ENCODE measurements at places on chromosomes 4 and X. TPM values are rescaled to one million over a fixed set of nuclear protein-coding genes. Genes with fewer than 3 reads are reported as not detected.
A peak's percentile ranks its signal among the peaks of the same experiment; 100 is the strongest.

- DNase-seq, result no peak
Measured at GRCh38 chr4:137408527-137409177, 123.6 kb downstream of the PCDH18 start.

DNA sequence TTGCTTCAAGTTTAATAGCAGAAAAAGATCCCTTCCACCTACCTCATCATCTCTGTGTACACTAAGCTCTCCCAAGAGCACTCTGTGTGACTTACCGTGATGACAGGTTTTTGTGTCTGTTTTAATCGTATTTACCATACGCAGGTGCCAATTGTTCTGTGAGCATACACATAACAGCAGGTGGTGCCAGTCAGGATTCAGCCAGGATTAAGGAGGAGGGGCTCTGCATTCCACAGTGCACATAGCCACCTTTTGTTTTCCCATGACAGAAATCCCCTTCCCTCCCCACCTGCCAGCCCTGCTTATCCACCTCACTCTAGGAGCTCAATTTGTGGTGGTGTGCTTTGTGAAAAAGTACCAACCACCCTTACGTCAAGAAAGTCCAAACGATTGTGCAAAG lies 14.8 kb downstream of the ANK2 start:
- DNase-seq, result no peak

DNA sequence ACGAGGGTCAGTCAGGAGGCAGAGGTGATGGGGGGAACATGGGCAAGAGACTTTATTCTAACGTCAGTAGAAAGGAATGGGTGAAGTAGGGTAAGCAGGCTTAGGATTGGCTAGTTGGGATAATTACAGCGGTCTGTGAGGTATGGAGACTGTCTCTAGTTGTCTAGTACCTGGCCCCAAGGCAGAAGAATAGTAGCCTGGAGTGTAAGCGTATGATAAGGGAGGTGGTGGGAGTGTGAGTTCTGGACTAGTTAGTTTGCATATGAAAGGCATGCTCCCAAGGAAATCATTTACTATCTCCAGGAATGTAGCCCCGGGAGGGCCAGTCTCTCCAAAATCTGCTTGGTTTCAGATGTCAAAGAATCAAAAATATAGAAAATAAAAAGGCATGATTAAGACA lies 219.6 kb upstream of the ANXA3 start:
- no peak for DNase-seq

DNA sequence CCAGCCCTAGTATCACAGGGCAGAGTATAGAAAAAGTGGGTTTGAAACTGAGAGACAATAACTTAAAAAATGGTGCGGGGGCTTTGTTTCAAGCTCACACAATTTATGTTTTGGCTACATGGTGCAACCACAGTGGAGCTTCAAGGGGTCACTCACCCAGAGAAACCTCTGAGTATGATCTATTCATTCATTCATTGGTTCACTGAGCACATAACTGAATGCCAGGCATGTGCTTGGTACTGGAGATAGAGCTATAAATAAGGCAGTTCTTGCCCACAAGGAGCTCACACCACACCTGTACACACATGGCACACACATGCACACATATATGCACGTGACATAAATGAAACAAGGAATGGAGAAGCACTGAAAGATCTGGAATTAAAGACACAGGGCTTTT lies 171.4 kb downstream of the NHS start:
- DNase-seq, result no peak

GRCh38 chrX:13815664-13816063 lies 1.2 kb downstream of the GPM6B start:
- no peak for DNase-seq

DNA sequence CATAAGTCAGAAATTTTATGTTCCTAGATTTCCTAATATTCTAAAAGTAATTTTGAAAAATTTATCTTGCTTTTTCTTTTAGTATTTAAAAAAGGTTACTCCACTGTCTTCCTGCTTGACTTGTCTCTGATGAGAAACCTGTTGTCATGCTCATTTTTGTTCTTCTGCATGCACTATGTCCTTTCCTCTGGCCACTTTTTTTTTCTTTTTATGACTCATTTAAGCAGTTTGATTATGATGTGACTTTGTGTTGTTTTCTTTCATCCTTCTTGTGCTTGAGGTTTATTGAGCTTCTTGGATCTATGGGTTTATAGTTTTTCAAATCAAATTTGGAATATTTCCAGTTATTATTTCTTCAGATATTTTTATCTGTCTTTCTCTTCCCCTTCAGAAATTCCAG lies 12.0 kb upstream of the UFSP2 start:
- DNase-seq, result no peak

GAGE1 gene
- not detected for total RNA-seq

DNA sequence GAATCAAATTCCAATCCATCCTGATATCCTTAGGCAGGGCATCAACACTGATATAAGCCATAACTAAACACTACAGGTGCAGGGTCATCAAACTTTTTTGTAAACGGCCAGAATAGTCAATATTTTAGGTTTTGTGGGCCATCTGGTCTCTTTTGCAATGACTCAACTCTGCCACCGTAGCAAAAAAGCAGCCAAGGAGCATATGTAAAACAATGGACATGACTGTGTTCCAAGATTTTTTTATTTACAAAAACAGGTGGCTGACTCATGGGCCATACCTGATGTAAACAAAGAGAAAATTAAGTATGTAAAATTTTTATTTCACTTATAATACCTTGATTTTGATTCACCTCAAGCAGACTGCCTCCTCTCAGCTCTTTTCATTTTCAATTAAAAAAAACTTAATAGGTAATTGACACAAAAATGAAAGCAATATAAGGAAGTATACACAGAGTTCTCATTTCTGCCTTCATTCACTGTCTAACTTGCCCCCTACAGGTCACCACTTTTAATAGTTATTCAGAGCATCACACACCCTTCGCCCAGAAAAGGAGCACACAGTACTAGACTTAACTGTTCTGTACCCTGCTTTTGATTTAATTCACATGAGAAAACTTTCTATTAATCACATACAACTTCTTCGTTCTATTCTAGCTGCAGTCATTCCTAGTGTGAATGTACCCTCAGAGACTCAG lies 35.3 kb upstream of the GPM6B start:
- no peak for DNase-seq

GRCh38 chr4:14743601-14744000 lies 258.7 kb upstream of the CPEB2 start:
- peak; percentile 42 for DNase-seq

- DNase-seq, result peak; percentile 85
Measured at GRCh38 chr4:121155893-121156292, 8.2 kb downstream of the TNIP3 start.

RHOXF1 gene
- not detected for total RNA-seq

GRCh38 chr4:5165420-5166369 lies 114.4 kb downstream of the STK32B start:
- DNase-seq, result peak; percentile 90

DNA sequence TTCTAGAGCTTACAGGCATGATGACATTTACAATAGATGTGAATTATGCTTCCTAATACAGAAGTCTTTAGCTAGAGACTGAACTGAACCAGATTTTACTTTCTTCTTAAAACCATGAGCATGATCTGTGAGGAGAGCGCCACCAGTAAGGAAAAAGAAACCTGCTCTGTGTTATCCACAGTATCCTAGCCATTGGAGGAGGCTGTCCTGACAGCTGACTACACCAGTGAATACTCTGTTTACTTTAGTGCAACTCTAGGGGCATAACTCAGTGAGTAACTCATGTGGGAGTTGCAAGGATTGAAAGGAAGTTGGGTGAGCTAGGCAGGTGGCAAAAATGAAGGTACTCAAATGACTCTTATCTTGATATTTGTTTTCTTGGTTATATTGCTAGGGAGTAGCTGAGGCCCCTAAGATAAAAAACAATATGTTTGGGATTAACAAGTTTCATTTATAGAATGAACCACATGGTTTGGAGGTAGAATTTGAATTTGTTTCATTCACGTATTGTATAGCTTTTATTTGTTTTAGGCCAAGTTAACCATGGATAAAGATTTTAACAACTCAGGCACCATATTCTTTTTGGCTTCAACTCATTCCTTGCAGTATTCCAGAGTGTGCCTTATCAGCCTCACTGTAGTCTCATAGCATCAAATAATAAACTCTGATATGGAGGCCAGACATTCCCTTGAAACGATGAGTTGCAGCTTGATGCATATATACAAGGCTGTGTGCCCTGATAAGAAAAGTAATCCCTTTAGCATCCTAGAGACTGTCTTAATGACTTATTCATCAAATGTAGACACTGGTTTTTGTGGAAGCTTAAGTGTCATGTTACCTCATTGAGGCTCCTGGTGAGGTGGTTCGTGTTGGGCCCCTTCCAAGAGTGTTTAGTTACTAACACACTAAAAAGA lies 2.5 kb downstream of the BMP3 start:
- DNase-seq, result peak; percentile 26

PASD1 gene
- not detected for total RNA-seq

DNA sequence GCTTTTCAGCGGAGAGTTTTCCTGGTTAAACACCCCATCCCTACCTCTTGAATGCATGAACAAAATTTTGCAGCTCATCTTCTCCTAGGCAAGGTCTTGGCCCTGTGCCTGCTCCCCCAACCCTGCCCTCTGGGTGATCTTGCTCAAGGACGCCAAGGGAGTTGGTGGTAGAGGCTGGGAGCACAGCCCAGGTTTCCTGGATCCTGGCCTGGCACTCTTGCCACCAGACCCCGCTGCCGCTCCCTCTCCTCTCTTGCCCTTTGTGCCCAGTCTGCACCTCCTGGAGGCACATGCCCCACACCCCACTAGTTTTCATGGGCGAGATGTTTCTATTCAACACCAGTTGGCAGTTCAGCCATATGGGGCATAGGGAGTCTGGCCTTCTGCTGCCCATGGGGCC lies 37.3 kb downstream of the TSC22D3 start:
- DNase-seq, result no peak

- DNase-seq, result no peak
Measured at GRCh38 chr4:101357751-101358150, 10.4 kb upstream of the PPP3CA start.

- DNase-seq, result no peak
Measured at GRCh38 chr4:161285461-161285860, 878.3 kb downstream of the FSTL5 start.

GRCh38 chr4:15695240-15695699 lies 7.6 kb upstream of the BST1 start:
- DNase-seq, result peak; percentile 86

GRCh38 chr4:169986369-169986768 lies 39.8 kb downstream of the MFAP3L start:
- no peak for DNase-seq
